ENCODE measurements at places on chromosomes 2 and 18.

DNA sequence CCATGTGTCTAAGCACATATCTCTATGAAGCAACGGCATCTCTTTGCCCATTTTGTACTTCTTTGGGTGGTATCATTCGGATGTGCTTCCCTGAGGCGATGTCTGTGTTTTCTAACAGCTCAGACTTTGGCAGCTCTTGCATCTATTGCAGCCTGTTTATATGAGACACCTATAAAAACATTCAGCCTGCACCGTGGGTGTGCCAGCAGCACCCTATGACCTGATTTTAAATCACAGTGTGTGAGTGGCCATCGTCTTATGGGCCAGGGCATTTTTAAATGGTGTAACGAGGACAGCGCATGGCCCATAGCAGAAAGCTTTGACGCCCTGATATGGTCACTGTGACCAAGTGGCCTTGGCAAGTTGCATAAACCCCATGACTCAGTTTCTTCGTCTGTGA, 12.9 kb downstream of the NPAS2 start:
- no peak for DNase-seq

GRCh38 chr2:37472959-37473358, 128.5 kb downstream of the QPCT start:
- no peak for DNase-seq

GRCh38 chr2:205148755-205149154, 533.5 kb upstream of the NRP2 start:
- no peak for DNase-seq

DNA sequence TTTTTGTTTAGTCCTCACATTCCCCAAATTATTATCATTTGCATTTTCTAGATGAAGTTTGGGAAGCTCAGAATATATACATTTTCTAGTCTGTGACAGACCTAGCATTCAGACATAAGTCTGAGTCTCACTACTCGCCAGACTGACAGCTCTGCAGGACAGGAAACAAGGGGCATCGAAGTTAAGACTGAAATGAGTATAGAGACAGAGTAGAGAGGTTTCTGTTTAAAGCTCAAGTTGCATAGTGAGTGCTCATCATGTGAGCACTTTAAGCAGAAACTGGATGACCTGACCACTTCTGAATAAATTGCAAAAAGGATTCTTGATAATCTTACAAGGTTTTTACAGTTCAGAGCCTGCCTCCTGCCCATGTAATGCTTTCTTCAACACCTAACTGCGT, 1.1 kb downstream of the HADHB start:
- no peak for DNase-seq

DNA sequence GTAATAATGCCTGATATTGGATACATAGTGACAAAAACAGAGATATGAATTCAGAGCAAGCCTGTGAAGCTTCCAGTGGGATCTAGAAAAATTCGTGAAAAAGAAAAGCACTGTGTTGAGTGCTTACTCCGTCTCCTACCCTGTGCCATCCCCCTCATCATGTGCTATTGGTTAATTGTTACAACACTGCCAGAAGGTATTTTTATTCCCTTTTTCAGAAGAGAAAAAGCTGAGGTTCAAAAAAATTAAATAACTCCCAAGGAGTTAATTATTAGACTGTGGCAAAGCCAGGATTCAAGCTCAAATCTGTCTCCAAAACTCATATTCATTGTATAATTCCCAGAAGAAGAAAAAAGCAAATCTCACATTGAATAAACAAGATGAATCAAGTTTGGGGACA, 735.5 kb upstream of the ACVR2A start:
- no peak for DNase-seq

All from occipital lobe (tissue), 3 donors.